ENCODE measurements at places on chromosomes 4 and X. TPM values are rescaled to one million over a fixed set of nuclear protein-coding genes. Genes with fewer than 3 reads are reported as not detected.

The DCLK2 gene
- not detected for total RNA-seq

The SATL1 gene
- total RNA-seq, result not detected

The TIGD4 gene
- total RNA-seq, result 0.47 TPM

The CT45A6 gene
- total RNA-seq, result not detected

The STS gene
- total RNA-seq, result 1.1 TPM

The MAGEE2 gene
- total RNA-seq, result not detected

The SPANXD gene
- not detected for total RNA-seq

The CHIC2 gene
- 28.5 TPM for total RNA-seq

The GPC3 gene
- total RNA-seq, result 0.40 TPM

The HTN3 gene
- not detected for total RNA-seq

The GATA1 gene
- not detected for total RNA-seq

The ENPEP gene
- 0.58 TPM for total RNA-seq

The JAKMIP1 gene
- 5.9 TPM for total RNA-seq

The TRAM1L1 gene
- total RNA-seq, result not detected

The NHSL2 gene
- 1.6 TPM for total RNA-seq

The CNGA2 gene
- not detected for total RNA-seq

The TLR6 gene
- 4.8 TPM for total RNA-seq

The FAM47E gene
- not detected for total RNA-seq

The CFAP47 gene
- total RNA-seq, result not detected

The F8A1 gene
- total RNA-seq, result 50.5 TPM

The COL25A1 gene
- not detected for total RNA-seq

The ZDHHC15 gene
- total RNA-seq, result 0.11 TPM

The S100P gene
- total RNA-seq, result 1.5 TPM

The DCHS2 gene
- 0.17 TPM for total RNA-seq

The LONRF3 gene
- 1.6 TPM for total RNA-seq

The PF4V1 gene
- total RNA-seq, result not detected

The P2RY4 gene
- total RNA-seq, result not detected

The PGAM4 gene
- total RNA-seq, result not detected

The SPOCK3 gene
- total RNA-seq, result not detected

The DOK7 gene
- not detected for total RNA-seq

Measured in activated naive CD8-positive, alpha-beta T cell treated with anti-CD3 and anti-CD28 coated beads, Interleukin-2, amount 10 ng/mL, durations not matched to agents 7 days and 5 days (primary cell).